ENCODE measurements at places on chromosomes 13 and 19. TPM values are rescaled to one million over a fixed set of nuclear protein-coding genes. Genes with fewer than 3 reads are reported as not detected.

C5AR1 gene
- total RNA-seq = 0.22 TPM

RASIP1 gene
- not detected for total RNA-seq

ZNF573 gene
- 6.2 TPM for total RNA-seq

SLC6A16 gene
- 0.26 TPM for total RNA-seq

ANGPTL4 gene
- total RNA-seq = 1.6 TPM

ANO8 gene
- total RNA-seq = 4.7 TPM

MYBPC2 gene
- total RNA-seq = not detected

DACH1 gene
- not detected for total RNA-seq
